ENCODE measurements at places on chromosomes 2 and 18.

GRCh38 chr2:210132239-210132638, 39.0 kb downstream of the KANSL1L start:
- DNase-seq: no peak

DNA sequence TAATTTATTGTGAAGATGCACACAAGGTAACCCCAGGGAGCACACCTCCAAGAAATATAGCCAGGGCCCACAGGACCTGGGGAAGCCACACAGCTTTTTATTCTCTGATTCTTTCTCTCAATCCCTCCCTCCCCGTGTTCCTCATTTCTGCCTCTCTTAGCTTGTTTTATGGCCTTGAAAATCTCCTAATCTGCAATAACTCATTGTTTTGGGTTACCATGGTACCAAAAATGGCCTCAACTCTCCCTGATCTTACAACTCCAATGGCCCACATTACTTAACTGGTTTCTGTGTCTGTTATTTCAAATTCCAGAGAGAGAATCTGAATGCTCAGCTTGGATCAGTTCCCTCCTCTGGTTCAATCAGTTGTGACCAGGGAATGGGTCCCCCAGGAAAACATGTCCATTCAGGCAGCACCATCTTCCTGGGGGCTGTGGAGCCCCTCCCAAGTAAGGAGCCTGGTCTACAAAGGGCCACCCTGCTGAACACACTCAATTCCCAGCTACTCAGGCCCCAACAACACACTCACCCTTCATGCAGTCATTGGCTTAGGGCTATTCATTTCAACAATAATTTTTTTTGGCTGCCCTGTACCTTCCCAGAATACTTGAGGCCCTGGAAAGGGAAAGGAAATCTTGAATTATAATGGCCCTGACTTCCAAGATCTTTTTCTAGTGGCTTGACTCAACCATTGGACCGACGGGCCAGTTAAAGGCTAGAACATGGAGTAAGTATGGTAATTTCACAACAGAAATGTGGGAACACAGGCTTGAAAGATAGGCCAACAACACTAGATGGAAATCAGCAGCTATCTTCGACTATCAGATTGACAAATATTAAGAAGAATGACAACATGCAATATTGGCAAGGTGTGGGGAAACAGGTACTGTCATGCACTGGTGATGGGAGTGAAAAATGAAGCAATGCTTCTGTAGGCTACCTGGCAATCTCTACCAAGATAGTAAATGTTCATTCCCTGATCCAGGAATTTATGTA, 41.6 kb upstream of the ST3GAL5 start:
- no peak for DNase-seq

- DNase-seq: no peak
Measured at GRCh38 chr2:54569745-54570301, 113.7 kb downstream of the SPTBN1 start.

DNA sequence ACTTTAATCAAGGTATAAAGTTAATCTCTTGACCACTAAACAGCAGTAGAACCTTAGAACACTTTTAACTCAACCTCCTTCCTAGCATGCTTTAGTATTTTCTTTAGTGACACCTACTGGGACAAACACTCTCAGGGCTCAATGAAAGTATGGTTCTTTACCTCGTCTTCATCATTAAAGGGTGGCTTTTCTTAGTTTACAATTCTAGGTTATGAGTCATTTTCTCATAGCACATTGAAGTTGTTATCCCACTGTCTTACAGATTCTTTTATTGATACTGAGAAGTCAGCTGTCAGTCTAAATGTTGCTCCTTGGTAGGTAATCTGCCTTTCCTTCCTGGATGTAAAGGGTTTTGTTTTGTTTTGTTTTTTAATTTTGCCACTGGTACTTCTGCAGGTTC, 38.0 kb downstream of the SIGLEC15 start:
- no peak for DNase-seq

DNA sequence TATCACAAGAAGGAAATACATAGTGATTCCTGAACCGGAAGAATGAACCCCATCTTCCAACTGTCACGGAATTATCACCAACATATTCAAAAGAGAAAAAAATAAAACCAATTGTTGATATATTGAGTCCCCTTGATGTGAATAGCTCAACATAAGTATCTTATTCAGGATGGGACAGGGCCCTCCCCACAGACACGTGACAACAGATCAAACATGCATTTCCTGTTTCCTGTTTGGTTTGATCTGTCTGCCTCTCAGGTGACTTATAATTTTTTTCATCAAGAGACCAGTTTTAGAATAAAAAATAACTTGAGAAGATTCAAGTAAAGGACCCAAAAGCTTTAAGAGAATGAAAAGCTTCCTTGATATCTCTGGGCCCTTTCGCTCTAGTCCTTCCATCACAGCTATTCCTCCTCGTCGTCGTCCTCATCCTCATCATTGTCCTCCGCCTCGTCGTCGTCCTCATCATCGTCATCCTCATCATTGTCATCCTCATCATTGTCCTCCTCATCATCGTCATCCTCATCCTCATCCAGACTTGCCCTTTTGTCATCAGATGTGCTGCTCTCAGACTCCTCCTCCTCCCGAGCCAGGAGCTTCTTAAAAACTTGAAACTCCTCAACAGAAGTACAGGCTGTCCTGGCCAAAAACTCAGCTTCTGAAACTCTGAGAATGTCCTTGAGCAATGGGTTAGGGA, 6.3 kb downstream of the MTERF4 start:
- DNase-seq: peak; percentile 13

GRCh38 chr2:72085513-72085912, 62.1 kb downstream of the CYP26B1 start:
- DNase-seq: no peak

DNA sequence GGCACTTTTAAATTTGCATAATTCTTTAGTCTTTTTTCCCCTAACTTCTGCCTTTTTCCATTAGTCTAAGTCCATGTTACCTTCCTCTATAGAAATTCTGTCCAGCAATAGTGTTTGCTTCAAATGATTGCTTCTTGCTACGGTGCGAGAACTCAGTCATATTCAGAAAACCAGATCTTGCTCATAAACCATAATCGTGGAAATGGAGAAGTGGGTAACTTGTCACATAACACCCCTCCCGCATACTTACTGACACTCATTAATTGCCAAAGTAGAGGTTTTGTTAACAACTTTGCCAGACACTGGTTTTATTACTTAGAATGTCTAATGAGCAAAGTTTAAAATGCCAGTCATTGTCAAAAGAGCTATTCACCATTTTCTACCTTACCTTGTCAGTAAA, 94.3 kb upstream of the TWSG1 start:
- no peak for DNase-seq

- DNase-seq: peak; percentile 17
Measured at GRCh38 chr2:30366199-30366691, 80.8 kb upstream of the LCLAT1 start.

- DNase-seq: no peak
Measured at GRCh38 chr2:216463148-216463547, 35.5 kb upstream of the RPL37A start.

- DNase-seq: no peak
Measured at GRCh38 chr2:4190548-4190947, 487.2 kb downstream of the DCDC2C start.

DNA sequence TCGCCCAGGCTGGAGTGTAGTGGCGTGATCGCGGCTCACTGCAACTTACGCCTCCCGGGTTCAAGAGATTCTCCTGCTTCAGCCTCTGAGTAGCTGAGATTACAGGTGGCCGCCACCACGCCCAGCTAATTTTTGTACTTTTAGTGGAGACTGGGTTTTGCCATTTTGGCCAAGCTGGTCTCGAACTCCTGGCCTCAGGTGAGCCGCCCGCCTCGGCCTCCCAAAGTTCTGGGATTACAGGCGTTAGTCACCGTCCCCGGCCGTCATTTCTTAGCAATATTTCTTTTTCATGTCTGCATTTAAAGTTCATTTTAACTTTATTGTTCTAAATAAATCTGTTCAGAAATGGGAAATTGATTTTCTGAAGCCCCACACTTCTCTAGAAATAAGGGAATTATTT, 597.3 kb upstream of the DDX18 start:
- DNase-seq: no peak

- DNase-seq: no peak
Measured at GRCh38 chr18:53795610-53796009, 428.9 kb downstream of the MBD2 start.

DNA sequence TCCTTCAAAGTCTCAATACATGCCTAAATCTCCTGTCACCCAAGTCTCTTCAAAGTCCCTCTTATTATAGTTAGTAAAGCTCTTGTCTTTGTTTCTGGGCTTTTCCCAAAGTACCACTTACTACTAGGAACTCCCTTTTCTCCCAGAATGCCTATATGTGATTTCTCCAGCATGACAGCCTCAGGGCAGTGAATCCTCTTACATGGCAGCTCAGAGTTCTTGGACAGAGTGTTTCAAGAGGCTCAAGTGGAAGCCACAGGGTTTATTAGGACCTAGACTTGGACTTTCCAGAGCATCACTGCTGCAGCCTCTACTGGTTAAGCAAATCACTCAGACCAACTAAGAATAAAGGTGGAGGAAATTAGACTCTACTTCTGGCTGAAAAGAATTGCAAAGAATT, 98.9 kb downstream of the CSRNP3 start:
- no peak for DNase-seq

DNA sequence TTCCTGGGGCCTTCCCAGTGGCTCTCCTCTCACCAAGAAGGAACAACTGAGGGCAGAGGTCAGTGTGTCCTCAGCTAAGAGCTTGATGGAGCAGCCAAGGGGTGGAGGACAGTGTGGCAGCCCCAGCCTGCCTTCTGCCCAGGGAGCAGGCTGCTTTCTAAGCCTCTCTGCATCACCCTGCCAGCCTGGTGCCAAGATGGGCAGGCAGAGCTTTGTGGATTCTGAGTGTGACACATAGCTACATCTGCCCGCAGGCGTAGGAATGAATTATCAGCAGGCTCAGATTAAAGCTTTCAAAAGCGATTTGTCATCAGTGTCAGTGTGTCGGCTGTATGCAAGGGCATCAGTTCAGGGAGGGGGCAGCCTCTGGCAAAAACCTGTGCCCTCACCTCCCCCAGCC, 8.7 kb downstream of the MAL start:
- no peak for DNase-seq

DNA sequence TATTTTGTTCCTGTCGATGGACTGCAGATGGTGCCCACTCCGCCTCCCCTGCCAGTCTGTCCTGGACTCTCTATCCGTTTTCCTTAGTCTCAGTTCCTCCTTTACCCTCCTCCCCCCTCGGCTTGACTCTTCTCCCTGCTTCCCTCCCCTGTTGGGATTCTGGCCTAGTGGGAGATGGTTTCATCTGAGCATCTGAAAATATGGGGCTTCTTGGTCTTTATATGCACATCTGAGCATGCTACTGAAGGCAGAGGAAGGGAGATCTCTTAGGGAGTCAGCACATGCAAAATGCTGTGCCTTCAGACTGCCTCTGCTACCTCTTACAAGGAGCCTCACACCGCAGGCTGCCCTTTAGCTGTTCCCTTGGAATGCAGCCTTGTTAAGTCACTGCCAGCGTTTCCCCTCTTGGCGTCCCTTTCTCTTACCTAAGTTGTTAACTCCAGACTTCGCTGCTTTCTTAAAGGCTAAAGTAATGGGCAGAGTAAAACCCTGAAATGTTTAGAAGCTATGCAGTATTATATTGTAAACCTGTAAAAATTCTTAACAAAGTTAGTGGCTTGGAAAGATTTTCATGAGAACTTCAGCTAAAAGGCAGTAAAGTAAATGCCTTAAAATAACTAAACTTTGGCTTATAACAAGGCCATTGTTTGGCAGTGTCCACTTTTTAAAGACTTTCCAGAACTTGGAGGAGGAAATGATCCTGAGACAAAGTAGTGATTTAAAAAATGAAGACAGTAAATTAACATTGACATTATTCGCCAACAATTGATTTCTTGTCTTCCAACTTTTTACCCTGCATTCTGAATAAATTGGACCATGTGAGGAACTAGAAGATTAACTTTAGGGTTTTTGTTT, 49.8 kb downstream of the LDLRAD4 start:
- no peak for DNase-seq

DNA sequence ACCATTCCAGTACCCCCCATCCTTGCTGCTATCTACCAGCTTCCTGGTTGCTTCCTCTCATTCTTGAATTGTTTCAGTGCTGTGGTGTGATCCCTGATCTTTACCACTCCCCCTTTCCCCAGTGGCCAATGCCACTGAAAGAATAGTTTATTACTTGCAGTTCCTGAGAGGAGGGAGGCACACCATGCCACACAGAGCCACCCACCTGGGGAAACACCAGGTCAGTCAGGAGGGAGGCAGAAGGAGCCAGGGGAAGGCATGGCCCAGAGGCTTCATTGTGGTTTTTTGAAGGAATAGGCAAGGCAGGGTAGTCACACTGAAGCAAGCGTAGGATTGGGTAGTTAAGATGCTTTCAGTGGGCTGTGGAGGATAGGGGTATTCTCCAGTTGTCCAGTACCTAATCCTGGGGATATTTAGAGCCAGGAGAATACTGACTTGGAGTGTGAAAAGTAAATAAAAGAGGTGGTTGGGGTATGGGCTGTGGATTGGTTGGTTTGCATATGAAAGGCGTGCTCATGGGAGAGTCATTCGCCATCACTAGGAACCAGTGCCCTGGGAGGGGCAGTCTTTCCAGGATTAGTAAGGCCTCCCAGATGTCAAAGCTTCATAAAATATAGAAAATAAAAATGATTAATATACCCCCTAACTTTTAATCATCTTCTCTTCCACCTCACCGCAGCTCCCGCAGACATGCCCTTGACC, 6.7 kb upstream of the TMEM177 start:
- no peak for DNase-seq

DNA sequence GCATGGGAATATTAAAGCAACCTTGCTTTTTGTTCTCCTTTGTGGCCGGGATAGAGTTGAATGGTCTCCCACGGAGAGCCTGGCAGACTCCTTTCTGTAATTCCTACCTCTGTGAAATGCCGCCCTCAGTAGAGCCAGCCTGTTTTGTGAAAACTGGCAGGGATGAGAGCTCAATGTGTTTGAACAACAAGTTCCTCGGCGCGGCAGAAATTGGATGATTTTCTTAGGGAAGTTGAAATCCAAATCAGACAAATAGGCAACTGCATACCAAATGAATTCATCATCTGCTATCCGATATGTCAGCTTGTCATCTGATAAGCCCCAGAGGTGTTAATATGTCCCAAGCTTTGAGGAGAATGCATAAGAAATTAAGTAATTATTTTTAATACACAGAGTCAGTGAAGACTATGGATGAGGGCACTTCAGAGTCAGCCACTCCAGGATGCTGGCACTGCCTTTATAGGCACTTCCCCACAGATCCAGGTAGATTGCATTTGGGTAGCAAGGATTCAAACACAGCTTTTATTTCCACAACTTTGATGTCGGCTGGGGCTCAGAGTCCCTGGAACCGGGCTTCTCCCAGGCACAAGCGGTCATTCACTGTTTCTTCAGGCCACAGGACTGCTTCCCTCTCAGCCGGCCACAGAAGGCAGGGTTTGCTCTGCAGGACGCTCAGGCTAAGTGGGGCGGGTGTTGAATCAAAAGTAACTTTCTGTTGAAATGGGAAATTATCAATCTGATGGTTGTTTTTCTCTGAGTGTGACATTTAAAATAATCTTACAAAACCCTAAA, 82.8 kb upstream of the REV1 start:
- no peak for DNase-seq

GRCh38 chr2:44801289-44801840, 140.1 kb upstream of the SIX3 start:
- no peak for DNase-seq

- no peak for DNase-seq
Measured at GRCh38 chr18:40124107-40124506, 1830.9 kb upstream of the PIK3C3 start.

GRCh38 chr18:59357928-59358327, 1.1 kb downstream of the LMAN1 start:
- DNase-seq: no peak

Data from activated CD4-positive, alpha-beta T cell treated with anti-CD3 and anti-CD28 coated beads, Interleukin-2, amount 50 U/mL, for 4 hours (primary cell).